NCI-H226 (cell line): ENCODE measurements at places on chromosomes 7 and 10.

- no peak for DNase-seq
Observed at GRCh38 chr7:44882899-44883298, 2.4 kb downstream of the PURB start.

- DNase-seq: no peak
Observed at GRCh38 chr10:15543994-15544393, 172.9 kb upstream of the FAM171A1 start.

GRCh38 chr7:121420976-121421375 is 24.9 kb upstream of the FAM3C start:
- no peak for DNase-seq

DNA sequence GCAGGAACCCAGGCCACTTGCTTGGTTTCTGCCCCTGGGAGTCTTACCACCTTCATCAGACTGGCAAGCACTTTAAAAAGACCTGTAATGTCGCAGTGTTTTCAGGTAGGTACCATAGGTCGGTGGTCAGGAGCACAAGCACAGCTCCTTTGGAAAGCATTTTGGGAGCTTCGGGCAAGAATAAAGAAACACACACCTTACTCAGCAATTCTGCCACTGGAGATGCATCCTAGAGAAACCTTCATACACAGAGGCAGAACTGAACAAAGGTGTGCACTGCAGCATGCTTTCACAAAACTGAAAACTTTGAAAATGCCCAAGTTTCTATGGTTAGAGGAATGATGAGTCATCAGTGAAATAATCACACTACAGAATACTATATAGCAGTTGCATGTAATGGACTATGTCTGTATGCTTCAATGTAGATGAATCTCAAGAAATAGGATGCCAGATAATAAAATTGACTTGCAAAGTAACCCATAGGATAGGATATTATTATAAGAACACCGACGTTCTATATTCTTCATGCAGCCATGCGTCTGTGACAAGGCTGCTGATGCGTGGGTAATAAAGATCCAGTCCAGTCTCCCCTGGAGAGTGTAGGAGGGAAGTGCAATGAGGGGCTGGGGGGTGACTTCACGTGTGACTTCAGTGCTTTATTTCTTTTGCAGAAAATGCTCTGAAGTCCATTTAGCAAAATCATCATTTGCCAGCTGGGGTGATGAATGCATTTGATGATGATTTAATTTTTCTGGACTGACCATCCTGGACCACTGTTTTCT is 309.5 kb downstream of the WDR37 start:
- no peak for DNase-seq

GRCh38 chr7:1263391-1263951 is 30.8 kb downstream of the UNCX start:
- no peak for DNase-seq

DNA sequence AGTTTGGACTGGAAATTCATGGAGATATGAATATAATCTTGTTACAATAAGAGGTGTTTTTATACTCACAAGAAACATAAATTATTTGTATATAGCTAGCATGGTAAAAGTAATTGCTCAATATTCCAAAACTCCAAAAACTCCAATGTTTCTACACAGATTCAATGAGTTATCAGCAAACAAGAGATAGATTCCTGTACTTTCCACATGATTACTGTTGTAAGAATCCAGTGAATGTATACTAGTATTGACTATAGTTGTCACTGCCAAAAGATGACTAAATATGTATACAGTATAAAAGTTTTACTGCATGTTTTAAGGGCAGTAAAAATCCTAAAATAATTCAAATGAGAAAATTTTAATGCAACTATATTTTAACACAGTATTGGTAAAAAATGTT is 10.7 kb downstream of the ATOH7 start:
- no peak for DNase-seq

- no peak for DNase-seq
Observed at GRCh38 chr7:117064688-117065087, 111.4 kb downstream of the ST7 start.

DNA sequence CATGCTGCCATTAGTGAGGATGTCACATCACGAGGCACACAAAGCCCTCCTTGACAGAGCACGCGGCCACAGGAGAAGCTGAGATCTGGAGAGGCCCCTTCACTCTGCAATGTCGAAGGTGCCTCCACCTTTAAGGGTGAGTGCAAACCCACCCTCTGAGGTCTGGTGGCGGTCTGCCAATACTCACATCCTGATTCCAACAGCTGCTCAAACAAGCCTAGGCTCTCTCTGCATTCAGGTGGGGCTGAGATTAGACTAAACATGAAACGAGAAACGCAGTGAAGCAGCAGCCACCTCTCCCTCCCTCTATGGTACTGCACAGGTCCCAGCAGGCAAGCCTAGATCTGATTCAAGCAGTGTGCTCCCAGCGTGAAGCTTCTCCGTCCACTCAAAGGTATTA is 151.8 kb downstream of the TCERG1L start:
- no peak for DNase-seq

GRCh38 chr10:70837660-70838059 is 21.9 kb downstream of the SGPL1 start:
- DNase-seq: no peak
